K562 (cell line): ENCODE measurements at places on chromosomes 6 and 20.

- no peak for DNase-seq
Observed at GRCh38 chr6:116580198-116580597, 8.9 kb downstream of the RWDD1 start.

DNA sequence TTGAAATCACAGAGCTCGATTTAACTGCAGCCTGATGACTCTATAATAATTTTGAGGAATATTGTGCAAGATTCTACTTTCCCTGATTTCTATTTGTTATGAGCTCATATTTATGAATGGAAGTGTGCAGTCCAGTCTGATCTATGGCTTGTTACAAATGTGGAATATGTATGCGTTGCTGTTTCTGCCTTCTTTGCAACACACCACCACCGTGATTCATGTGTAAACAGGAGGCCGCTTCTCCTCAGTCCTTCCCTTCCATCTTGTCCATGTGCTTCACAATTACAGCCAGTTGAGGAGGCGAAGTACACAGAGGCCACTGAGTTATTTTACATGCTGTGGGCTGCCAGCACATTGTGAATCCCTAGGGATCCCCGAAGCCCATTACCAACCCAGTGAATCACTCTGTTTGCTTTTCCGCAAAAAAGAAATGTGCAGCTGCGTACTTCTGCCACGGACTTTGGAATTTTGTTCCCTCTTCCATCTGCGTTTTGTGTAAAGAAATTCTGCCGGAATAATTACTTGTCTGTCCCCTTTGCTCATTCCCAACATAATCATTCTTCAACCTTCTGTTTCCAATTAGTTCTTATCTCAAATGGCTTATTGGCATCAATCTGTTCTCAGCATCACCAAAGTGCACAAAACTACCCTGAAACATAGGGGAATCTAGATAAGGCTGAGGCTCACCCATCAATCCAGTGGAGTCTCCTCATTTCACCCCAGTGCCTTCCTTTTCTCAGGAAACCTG, 551.6 kb upstream of the CITED2 start:
- DNase-seq: no peak

DNA sequence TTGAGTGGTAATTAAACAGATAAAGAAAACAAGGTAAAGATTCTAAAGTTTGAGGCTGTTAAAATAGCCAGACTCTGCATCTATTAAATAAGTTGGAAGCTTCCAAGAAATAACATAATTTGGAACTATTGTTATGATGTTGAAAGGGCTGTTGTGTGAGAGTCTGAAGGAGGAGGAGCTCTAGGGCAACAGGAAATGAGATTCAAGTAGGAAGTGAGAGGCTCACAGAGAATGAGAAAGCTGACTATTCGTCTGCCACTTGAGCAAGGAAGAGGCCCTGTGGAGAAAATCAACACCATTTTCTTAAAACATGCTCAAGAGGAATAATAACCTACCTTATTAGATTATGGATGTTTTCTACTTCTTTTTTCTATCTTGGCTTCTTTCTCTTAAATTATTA, 185.2 kb downstream of the SLC24A3 start:
- no peak for DNase-seq

DNA sequence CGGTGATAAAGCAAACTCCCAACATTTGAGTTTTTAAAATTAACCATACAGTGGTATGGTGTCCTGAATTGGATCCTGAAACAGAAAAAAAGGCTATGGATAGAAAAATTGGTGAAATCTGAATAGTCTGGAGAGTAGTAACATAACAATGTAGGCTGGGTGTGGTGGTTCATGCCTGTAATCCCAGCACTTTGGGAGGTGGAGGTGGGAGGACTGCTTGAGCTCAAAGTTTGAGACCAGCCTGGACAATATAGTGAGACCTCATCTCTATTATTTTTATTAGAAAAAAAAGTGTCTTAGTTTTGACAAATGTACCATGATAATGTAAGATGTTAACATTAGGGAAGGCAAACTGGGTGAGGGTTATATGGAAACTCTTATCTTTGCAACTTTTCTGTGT, 11.0 kb downstream of the EEF1A1 start:
- DNase-seq: no peak

- DNase-seq: no peak
Observed at GRCh38 chr20:58996226-58996611, 10.8 kb downstream of the CTSZ start.
